ENCODE measurements at places on chromosomes 6 and 20. TPM values are rescaled to one million over a fixed set of nuclear protein-coding genes. Genes with fewer than 3 reads are reported as not detected.

GRCh38 chr6:161440299-161440698 is 166.4 kb upstream of the AGPAT4 start:
- DNase-seq, result no peak
- peaks cover 29% of the 10 kb centered on the region for H3K4me1 ChIP-seq
- H3K27me3 ChIP-seq, result no peaks in the 10 kb centered on the region

GRCh38 chr20:51512645-51513044 is 29.9 kb downstream of the NFATC2 start:
- H3K27me3 ChIP-seq, result no peaks in the 10 kb centered on the region
- no peak for DNase-seq

BICRAL gene
- 10.1 TPM for total RNA-seq

DNA sequence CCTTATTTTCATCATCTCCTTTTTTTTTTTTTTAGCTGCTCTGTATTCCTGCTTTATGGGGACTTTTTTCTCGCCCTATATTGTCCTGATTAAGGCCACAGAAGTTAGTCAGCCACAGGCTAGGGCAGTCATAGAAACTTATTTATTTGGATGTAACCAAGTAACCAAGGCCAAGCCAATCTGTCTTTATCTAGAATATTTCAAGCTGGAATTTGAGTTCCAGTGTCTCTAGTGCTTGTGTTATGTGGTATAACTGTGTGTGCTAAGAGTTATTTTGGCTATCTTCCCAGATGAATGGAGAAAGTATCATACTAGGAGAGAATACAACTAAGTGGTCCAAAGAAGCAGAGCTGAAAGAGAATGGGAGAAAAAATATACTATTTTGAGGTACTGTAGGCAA is 751.5 kb downstream of the CBLN4 start:
- H3K27me3 ChIP-seq, result no peaks in the 10 kb centered on the region
- no peak for DNase-seq
- no peak overlapping the region for H3K27ac ChIP-seq

- H3K36me3 ChIP-seq, result no peaks in the 10 kb centered on the region
- no peak overlapping the region for H3K4me3 ChIP-seq
These were observed 11.5 kb downstream of the FILIP1 start for GRCh38 chr6:75481936-75482593.

DNA sequence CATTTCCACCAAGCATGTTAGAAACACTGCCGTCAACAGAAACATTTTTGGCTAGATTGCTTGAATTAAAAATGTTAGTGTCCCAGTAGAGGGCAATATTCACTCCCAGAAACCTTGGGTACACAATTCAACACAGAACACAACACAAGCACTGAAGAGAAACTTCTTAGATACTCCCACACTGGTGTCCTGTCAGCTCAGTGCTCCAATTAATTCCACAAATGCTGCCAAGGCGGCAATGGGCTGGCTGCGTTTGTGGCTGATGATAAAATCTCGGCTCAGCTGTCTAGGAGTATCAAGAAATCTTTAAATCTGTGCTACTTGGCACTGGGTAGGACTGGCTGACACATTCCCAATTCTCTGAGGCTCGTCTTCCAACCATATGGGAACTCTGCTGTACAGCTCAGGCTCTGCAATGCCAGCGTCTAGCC is 39.3 kb downstream of the BEND3 start:
- H3K4me1 ChIP-seq, result no peaks in the 10 kb centered on the region
- H3K36me3 ChIP-seq, result peaks cover 2% of the 10 kb centered on the region
- no peak overlapping the region for H3K4me3 ChIP-seq
- DNase-seq, result no peak

ZNF831 gene
- 0.38 TPM for total RNA-seq

JPH2 gene
- 32.0 TPM for total RNA-seq

GRCh38 chr20:23083553-23084220 is 2.4 kb downstream of the CD93 start:
- H3K27me3 ChIP-seq, result no peaks in the 10 kb centered on the region
- no peaks in the 10 kb centered on the region for H3K36me3 ChIP-seq
- DNase-seq, result no peak
- peak overlapping the region; percentile 14 for H3K4me3 ChIP-seq
- peak overlapping the region; percentile 81 for H3K27ac ChIP-seq
- H3K4me1 ChIP-seq, result peaks cover 76% of the 10 kb centered on the region

- H3K27me3 ChIP-seq, result no peaks in the 10 kb centered on the region
- no peak for DNase-seq
- no peak overlapping the region for H3K4me3 ChIP-seq
These were observed 114.1 kb downstream of the GJA10 start for GRCh38 chr6:90008189-90008907.

- no peaks in the 10 kb centered on the region for H3K4me1 ChIP-seq
- no peak overlapping the region for H3K4me3 ChIP-seq
- DNase-seq, result no peak
- no peak overlapping the region for H3K27ac ChIP-seq
- no peaks in the 10 kb centered on the region for H3K27me3 ChIP-seq
- H3K36me3 ChIP-seq, result no peaks in the 10 kb centered on the region
These were observed 795.9 kb downstream of the MAFB start for GRCh38 chr20:39893003-39893685.

- DNase-seq, result no peak
- no peak overlapping the region for H3K27ac ChIP-seq
These were observed 156.9 kb downstream of the VEGFA start for GRCh38 chr6:43926634-43927531.

POM121L2 gene
- total RNA-seq, result not detected

MEI4 gene
- total RNA-seq, result not detected

- no peak overlapping the region for H3K4me3 ChIP-seq
- peaks cover 18% of the 10 kb centered on the region for H3K4me1 ChIP-seq
- H3K27ac ChIP-seq, result no peak overlapping the region
- H3K27me3 ChIP-seq, result peaks cover 85% of the 10 kb centered on the region
These were observed 6.7 kb downstream of the KCNK15 start for GRCh38 chr20:44752099-44752931.

RFX6 gene
- total RNA-seq, result not detected

DNA sequence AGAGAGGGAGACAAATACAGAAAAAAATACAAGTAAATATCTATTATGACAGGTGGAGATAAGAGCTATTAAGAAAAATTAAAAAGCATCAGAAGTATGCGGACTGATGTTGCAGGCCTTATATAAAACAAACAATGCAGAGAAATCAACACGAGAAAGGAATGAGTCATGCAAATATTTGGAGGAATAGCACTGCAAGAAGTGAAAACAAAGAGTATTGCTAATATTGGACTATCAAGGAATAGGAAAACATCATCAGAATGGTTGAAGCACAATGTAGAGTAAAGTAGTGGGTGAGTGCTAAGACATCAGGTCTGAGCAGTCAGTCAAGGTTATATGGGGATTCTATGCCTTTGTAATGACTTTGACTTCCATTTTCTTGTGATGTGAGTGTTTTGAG is 657.5 kb upstream of the GJE1 start:
- no peak overlapping the region for H3K4me3 ChIP-seq
- no peak for DNase-seq
- H3K27ac ChIP-seq, result no peak overlapping the region
- H3K27me3 ChIP-seq, result no peaks in the 10 kb centered on the region
- H3K36me3 ChIP-seq, result no peaks in the 10 kb centered on the region
- H3K4me1 ChIP-seq, result no peaks in the 10 kb centered on the region

GRCh38 chr6:121321282-121321681 is 13.0 kb downstream of the TBC1D32 start:
- H3K36me3 ChIP-seq, result no peaks in the 10 kb centered on the region
- DNase-seq, result no peak
- no peak overlapping the region for H3K27ac ChIP-seq
- no peaks in the 10 kb centered on the region for H3K4me1 ChIP-seq

DNA sequence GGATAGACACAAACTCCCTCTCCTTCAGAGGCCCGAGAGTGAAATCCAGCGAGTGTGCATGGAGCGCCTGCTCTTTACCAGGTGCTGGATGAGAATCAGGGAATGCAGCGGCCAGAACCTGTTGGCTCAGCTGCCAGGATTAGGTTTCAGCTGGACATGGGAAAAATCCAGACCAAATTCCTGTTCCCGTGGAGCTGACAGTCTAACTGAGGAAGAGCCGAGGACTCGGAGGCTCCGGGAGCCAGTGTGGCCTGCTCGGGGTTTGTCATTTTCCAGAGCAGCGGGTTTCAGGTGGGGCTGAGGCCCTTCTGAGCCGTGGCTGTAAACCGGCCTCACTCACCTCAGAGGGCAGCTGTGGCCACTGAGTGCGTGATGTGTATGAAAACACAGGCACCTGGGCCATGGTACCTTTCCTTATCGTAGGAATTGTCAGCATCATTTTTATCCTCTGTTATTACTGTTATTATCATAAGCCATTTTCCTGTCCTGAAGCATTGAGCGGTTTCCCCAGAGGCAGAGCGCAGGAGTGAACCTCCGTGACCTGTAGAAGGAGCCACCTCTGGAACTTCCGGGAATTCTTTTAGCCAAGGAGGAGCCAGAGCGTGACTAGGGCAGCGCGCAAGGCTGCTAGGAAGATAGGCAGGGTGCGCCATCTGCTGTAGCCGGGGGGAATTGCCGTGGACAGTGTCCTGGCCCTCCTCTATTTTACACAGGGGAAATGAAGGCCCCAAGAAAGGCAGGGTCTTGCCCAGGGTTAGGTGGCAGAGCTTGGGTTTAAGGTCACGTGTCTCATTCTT is 27.3 kb downstream of the PKIG start:
- H3K36me3 ChIP-seq, result peaks cover 17% of the 10 kb centered on the region
- H3K4me1 ChIP-seq, result peaks cover 25% of the 10 kb centered on the region
- no peak for DNase-seq
- H3K27me3 ChIP-seq, result no peaks in the 10 kb centered on the region
- H3K4me3 ChIP-seq, result peak overlapping the region; percentile 23
- H3K27ac ChIP-seq, result peak overlapping the region; percentile 88

LGSN gene
- total RNA-seq, result not detected

DNA sequence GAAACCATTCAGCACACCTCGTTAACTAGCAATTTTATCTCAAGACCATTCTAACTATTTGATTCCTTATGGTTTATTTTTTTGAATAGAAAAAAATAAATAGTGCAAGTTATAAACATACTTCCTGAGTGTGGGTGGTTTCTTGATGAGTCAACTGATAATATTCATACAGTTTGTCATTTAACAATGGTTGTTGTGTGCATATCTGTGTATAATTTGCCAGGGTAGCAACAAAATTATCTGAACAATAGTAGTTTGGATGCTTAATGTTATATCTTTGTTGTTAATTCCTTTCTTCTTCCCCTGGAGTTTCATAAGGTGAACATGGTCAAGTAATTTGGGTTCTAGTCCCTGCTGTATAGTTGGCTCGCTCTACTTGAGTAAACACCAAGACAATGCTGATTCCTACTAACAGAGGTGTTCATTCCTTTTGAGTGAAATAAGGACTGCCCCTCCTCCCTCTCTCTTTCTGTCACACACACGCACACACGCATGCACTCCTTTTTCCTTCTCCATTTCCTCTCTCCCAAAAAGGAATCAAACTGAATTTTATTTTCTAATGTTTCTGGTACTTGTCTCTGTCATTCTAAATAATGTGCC is 938.1 kb upstream of the EPHA7 start:
- H3K36me3 ChIP-seq, result no peaks in the 10 kb centered on the region
- no peaks in the 10 kb centered on the region for H3K27me3 ChIP-seq
- no peak overlapping the region for H3K27ac ChIP-seq
- no peaks in the 10 kb centered on the region for H3K4me1 ChIP-seq
- H3K4me3 ChIP-seq, result no peak overlapping the region
- DNase-seq, result no peak

- H3K4me3 ChIP-seq, result no peak overlapping the region
- H3K4me1 ChIP-seq, result peaks cover 38% of the 10 kb centered on the region
- DNase-seq, result no peak
- H3K36me3 ChIP-seq, result no peaks in the 10 kb centered on the region
- peaks cover 10% of the 10 kb centered on the region for H3K27me3 ChIP-seq
- peak overlapping the region; percentile 81 for H3K27ac ChIP-seq
These were observed 33.9 kb downstream of the KCNK17 start for GRCh38 chr6:39280247-39280731.

TSPO2 gene
- not detected for total RNA-seq

- peaks cover 20% of the 10 kb centered on the region for H3K4me1 ChIP-seq
- no peak overlapping the region for H3K4me3 ChIP-seq
- no peak overlapping the region for H3K27ac ChIP-seq
- H3K27me3 ChIP-seq, result peaks cover 15% of the 10 kb centered on the region
- DNase-seq, result no peak
These were observed 1.3 kb upstream of the VSX1 start for GRCh38 chr20:25083141-25083772.

DNA sequence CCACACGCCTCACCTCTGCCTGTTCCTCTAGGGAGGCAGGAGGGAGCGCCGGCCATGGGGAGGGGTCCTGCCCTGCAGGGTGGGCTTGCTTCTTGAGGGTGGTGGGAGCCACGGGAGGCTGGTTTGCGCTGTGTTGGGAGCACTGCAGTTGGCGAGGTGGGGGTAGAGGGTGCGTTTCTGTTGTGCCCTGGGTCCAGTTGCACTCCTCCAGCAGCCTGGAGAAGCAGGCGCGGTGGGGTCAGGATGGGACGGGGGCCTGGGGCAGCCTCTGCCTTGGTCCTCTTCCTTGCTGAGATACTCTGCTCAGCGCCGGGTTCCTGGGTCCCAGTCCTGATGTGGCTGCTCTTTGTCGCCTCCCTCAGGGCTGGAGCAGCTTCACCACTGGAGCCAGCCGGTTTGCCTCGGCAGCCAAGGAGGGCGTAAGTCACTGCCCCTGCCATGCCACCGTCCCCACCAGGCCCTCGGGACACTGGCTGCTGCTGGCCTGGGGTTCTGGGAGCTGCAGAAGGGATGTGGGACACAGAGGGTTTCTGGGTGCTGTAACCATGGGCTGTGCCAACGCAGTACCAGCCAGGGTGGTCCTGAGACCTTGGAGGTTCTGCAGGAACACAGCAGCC is 8.4 kb downstream of the ARFGAP1 start:
- no peak overlapping the region for H3K27ac ChIP-seq
- H3K36me3 ChIP-seq, result peaks cover 100% of the 10 kb centered on the region
- no peaks in the 10 kb centered on the region for H3K4me1 ChIP-seq

- no peaks in the 10 kb centered on the region for H3K27me3 ChIP-seq
- H3K4me3 ChIP-seq, result no peak overlapping the region
- no peaks in the 10 kb centered on the region for H3K4me1 ChIP-seq
- no peak for DNase-seq
- H3K27ac ChIP-seq, result no peak overlapping the region
- H3K36me3 ChIP-seq, result no peaks in the 10 kb centered on the region
These were observed 30.2 kb downstream of the PKIB start for GRCh38 chr6:122640366-122640765.

DNA sequence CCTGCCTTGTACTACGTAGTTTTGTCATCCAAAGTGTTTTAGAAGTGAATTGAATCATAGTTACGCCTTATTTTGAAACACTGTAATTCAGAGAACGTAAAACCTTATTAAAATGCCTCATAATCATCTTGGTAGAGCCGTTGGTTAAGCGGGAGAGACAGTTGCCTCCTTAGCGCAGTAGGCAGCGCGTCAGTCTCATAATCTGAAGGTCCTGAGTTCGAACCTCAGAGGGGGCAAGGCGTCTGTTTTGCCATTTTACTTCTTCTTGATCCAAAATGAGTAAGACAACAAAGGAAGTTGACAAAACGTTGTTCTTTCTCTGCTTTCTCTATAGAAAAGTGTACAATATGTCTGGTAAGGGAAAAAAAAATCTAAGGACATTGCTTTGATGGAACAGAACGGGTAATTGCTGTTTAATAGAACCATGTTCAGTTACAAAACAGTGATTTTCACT is 20.7 kb upstream of the TRIM27 start:
- no peaks in the 10 kb centered on the region for H3K27me3 ChIP-seq
- no peaks in the 10 kb centered on the region for H3K36me3 ChIP-seq
- H3K27ac ChIP-seq, result peak overlapping the region; percentile 79
- H3K4me1 ChIP-seq, result peaks cover 11% of the 10 kb centered on the region
